Hippocampal formation (tissue), 2 donors: ENCODE measurements at places on chromosomes 13 and 19.

DNA sequence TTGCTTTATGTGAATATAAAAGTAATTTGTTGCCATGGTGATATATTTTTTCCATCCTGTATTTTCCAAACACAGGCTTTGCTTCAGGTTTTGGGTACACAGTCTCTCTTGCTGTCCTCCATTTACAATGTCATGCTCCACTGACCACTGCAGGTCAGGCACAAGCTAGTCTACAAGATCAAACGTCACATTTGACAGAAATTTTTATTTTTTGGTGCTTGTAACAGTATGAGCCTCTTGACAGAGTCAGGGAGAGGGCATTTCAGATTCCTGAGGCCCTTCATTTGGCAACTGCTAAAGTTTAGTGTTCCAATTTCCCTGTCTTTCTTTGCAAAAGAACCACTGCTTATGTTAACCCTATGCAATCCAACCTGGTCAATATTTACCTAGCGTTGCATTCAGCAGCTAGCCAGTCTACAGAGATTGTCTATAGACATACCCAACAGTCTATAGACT lies 175.0 kb downstream of the RFC3 start:
- DNase-seq = no peak

- no peak for DNase-seq
Observed at GRCh38 chr19:35442091-35442490, 6.0 kb upstream of the FFAR2 start.

DNA sequence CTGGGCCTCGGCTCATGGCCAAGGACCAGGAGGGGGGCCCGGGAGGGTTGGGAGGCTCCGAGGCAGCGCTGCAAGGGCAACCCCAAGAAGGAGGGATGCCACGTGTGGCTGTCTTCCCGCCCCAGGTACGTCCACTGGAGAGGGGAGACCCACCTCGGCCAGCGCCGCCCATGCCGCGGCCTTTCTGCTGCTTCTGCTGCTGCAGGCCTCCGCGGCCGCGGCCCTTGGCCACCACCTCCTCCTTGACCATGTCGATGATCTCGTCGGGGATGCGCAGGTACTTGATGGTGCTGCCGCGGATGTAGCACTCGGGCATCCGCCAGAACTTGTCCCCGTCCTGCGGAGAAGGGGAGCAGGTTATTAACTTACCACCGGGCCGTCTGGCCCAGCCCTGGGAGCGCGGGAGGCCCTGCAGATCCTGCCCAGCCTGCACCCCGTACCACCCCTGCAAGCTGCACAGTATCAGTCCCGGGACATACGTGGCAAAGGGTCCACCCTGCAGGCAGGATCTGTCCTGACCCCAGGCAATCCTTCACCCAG lies 13.3 kb downstream of the LSM4 start:
- DNase-seq = no peak

DNA sequence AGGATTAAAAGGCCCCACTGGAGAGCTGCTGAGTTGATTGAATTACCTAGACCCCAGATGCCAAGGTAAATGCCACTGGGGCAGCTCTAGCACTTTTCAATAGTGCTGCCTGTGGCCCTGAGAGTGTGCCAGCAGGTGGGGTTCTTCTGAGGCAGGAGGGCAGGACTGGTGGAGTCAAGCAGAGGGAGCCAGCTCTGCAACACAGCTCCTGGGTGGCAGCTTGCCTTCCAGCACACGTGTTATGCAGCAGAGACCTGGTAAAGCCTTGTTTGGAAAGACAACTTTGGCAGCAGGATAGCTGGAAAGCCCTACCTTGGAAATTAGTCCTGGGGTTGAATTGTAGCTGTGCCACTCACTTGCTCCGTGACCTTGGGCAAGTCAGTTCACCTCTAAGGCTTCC lies 306.6 kb downstream of the ATP8A2 start:
- DNase-seq = no peak

- DNase-seq = no peak
Observed at GRCh38 chr13:102012299-102013293, 389.3 kb downstream of the FGF14 start.

- no peak for DNase-seq
Observed at GRCh38 chr19:35027009-35027408, 3.3 kb upstream of the SCN1B start.
